ENCODE measurements at places on chromosomes 6 and 20.

DNA sequence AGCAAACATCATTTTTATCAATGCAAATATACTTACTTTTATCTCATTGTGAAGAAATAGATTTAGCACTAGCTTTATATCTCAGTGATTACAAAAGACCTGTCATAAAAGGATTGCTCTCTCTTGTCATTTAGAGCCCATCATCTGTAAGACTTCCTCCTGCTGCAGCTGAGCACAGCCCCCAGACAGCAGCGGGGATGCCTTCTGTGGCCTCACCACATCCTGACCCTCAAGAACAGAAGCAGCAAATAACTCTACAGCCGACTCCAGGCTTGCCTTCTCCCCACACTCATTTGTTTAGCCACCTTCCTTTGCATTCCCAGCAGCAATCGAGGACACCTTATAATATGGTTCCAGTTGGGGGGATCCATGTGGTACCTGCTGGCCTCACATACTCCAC lies 127.0 kb upstream of the EDN1 start:
- no peak for DNase-seq

DNA sequence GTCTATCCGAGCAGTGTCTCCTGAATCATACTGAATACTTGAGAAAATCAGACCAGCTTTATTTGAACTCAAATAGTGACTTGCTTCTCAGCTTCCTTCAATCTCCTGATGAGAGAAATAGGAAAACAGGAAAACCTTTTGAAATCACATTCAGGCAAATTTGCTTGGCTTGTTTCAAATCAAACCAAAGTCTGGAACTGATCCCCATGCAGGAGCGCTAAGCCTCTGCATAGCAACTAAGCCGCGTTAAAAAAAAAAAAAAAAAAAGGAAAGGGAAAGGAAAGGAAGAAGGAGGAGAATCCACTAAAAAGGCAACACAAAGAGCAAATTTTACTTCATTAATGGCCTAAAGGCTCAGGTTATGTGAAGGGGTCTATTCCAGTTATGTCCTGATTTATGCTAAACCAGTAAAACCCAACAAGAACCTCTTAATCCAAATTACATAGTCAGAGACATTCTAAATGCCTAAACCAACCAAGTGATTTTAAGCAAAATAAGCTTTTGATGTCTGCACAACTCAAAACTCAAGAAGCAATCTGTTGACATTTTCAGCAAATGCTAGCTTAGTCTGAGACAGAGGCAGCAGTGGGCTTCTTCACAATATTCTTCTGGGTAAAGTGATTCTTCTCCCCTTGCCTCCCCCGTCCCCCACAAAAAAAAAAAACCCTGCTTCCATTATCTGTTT lies 112.5 kb downstream of the SOBP start:
- DNase-seq, result no peak

GRCh38 chr20:18166241-18166881 lies 28.7 kb downstream of the KAT14 start:
- peak; percentile 4 for DNase-seq

- DNase-seq, result no peak
These were observed 137.2 kb downstream of the SYNE1 start for GRCh38 chr6:152499931-152500330.

DNA sequence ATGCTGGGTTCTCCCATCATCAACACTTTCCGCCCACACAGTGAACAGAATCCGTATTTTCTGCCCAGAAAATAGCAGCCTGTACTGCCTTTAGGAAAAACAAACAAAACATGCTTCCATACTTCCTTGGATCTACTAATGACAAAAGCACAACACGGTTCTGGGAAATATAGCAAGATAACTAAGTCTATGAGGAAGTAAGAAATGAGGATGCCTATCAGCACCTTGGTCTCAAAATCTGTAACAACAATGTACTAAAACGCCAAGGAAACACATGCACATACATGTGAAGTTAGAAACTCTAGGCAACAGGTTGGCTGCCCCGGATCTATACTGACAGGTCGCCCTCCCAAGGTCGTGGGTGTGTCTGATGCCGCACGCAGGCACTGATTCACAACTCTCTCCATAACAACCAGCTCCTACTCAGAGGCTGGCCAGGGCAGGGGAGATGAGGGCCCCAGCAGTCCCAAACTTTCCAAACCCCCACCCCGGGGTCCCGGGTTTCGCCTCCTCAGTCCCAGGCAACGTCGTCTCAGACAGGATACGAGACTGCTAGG lies 710 bp downstream of the BTBD9 start:
- DNase-seq, result peak; percentile 23

DNA sequence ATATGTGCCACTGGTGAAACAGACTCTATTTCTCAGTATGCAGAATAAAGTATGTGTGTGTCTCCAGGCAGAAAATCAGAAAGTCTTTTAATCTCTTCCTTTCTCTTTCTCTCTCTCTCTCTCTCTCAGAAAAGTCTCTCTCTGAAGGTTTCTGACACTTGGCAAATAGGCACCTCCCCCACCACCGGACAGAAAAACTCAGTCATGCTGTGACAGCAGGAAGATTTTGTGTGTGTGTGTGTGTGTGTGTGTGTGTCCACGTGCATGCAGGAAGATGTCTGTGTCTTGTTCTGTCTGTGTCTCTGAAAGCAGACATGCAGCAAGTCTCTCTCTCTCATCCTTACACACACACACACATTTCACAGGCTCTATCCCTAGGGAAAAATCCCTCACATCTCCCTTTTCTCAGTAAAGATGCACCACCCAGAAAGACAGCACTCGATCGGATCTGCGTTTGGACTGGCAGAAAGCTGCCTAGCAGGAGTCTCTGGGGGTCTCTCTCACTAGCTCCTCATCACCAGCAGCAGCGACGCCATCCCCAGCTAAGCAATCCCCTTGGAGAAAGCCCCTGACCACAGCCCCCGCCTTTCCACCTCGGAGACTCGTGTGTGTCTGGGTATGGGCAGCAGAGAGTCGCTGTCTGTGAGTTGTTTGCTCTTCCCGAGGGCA lies 98.3 kb downstream of the EDN3 start:
- no peak for DNase-seq

DNA sequence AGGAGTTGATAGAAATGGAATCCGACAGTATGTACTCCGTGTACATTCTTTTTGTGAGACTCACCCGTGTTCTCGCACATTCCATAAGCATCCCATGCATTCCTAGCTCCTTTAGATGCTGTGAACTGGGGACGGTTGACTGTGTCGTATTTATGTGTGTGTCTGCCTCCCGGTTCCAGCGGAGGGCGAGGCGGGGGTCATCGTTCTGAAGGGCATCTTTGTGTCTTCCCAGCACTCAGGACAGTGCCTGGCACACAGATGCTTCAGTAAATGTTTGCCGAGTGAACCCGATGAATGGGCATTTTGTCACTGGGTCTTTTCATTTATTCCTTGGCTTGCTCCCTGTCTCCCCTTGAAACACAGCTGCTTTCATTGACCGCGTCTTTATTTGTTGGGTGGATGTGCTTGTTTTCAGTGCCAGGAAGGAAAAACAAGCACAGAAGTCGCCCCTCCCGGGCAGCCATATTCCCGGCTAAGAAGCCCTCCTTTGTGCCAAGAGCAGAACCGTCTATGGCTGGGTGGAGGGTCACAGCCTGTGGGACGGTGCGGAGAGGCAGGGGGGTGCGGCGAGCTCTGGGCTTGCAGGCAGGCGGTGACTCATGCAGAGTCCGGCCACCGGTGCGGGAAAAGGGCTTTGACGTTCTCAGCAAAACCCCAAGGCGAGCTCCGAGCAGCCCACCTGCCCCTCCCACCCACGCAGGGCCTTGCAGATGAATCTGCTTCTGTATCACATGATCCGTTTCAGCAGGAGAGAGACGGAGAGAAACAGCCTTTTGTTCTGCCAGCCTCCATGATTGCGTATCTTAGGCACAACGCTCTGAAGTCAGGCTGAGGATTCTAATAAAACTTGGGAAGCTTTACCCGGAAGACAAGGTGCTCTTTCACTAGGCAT lies 11.2 kb upstream of the PSMG4 start:
- no peak for DNase-seq

- no peak for DNase-seq
These were observed 7.7 kb downstream of the TNFRSF21 start for GRCh38 chr6:47302043-47302442.

DNA sequence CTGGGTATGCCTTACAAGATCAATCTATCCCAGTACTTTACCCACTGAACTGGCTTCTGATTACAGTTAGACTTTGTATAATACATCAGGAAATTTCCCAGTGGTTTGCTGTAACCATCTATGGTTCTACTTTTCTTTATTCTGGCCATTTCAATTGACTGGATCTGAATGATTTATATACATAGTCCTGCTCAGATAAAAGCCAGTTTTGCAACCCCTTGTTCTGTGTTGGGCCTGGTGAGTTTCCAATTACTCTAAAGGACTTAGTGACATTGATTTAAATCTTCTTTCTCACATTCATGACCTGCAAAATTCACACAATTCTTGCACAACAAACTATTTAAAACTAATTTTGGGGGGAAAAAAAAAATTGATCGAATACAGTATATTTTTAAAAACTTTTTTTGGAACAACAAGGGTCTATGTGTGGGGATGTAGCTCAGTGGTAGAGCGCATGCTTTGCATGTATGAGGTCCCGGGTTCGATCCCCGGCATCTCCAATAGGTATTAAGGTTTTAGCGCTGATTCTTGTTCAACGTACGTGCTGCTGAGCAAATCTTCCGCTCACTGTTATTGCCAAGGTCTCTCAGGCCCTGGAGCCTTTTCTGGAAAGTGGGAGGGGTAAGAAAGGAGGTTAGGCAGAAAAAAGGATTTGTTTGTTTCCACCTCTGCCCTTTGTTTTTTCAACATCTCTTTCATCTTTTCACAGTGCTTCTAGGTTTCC lies 117.5 kb downstream of the GPX5 start:
- no peak for DNase-seq

- DNase-seq, result no peak
These were observed 169.6 kb downstream of the MTHFD1L start for GRCh38 chr6:151034825-151035781.

GRCh38 chr6:168078943-168079405 lies at the start of gene FRMD1:
TSS of gene FRMD1 (minus strand) at chr6:168079212. CDS start at chr6:168079094, 118 bp downstream.
- no peak for DNase-seq

- DNase-seq, result no peak
These were observed 72.1 kb downstream of the SLC24A3 start for GRCh38 chr20:19284400-19285178.

- DNase-seq, result no peak
These were observed 55.5 kb downstream of the B3GAT2 start for GRCh38 chr6:70901324-70901723.

DNA sequence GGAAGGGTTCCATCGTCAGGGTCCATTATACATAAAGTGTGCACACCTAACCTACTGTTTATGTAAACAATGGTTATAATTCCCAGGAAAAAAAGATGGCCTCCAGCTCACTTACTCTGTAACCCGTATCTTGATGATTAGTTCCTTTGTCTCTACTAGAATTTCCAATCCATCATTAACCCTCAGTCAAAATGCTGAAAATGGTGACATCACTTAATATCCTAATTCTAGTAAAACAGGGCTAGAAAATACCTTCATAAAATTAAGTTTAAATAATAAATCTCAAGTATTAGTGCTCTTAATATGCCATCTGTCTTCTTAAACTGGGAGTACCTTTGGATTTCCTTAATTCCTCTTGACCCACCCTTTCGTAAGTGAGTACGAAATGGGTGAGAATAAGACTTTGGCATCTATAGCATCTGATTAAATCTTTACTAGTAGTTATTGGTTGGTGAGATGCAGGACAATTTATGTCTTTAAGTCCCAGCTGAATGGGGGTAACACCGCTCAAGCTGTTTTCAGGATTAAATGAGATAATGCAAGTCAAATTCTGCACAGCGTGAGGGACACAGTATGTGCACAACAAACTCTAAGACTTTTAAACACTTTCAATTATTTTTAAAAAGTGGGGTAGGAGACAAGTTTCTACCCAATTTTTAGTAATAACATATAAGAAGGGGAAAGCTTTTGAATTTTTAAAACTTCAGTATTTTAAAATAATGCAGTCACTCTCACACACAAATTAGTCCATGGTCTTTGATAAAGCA lies 1.6 kb downstream of the HMGN3 start:
- no peak for DNase-seq

DNA sequence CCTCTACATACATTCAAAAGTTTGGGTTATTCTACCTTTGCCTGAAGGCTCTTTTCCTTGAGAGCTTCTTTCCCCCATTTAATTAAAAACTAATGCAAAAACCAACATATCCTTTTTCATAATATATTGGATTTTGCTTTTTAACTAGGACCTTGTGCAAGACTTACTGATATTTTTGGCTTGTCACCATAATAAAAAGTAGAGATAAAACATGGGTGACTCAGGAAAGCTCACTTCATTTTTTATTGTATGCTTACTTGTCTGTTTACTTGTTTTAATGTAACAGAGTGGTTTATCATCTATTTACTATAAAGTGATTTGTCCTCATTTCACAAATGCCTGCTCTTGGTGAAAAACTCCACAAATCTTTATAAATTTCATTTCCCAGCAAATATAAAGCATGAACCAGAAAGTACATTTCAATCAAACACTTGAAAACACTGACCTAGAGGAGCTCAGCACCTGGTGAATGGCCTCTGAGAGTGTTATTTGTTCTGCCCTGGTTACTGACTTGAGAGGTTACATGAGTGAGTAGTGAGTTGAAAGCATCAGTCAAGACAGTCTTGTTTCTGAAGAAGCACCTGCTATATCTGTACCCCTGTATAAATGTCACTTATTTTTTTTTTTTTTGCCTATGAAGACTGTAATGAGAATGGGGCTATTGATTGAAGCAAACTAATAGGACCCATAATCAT lies 20.8 kb downstream of the ADGRG6 start:
- no peak for DNase-seq

DNA sequence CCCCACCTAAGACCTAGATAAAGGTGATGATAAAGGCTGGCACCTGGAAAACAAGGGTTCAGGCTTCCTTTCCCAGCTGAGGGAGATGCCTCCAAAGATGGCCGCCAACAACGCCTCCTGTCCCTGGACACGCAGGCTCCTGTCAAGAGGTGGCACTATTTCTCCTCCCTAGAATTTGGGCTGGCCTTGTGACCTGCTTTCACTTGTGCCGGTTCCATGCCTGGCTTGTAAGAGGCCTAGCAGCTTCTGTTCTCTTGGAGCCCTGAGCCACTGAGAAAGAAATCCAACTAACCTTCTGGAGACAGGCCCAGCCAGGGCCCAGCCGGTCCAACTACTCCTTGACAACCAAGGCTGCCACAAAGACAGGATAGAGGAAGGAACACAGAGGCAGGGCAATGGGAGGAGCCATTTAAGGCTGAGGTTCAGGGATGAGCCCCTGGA lies 60.2 kb upstream of the RALY start:
- DNase-seq, result peak; percentile 78

DNA sequence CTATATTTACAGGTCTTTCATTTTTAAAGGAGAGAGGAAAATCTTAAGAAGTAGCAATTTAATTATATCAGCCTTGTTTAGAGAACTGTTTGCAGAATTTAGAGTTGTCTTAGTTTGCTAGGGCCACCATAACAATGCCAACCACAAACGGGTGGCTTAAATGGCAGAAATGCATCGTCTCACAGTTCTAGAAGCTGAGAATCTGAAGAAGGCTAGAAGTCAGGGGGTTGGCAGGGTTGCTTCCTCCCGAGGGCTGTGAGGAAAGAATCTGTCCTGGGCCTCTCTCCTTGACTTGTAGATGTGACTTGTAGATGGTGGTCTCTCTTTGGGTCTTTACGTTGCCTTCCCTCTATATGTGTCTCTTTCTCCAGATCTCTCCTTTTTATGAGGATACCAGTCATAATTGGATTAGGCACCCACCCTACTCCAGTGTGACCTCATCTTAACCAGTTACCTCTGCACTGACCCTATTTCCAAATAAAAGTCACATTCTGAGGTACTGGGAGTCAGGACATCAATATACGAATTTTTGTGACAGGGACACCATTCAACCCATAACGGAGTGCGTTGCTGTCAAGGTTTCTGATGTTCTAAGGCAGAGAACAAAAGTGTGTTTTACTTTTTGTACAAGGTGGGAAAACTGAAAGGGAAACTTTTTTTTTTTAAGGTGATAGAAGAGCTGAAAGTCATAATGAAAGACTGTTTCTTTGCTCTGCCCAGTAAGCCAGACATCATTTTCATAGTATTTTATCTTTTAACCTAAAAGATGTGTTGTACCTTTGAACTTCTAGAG lies 84.4 kb downstream of the SAMD3 start:
- no peak for DNase-seq
